ENCODE measurements at places on chromosomes 16 and 17. TPM values are rescaled to one million over a fixed set of nuclear protein-coding genes. Genes with fewer than 3 reads are reported as not detected.

Gene PTGES3L
- total RNA-seq, result 0.95 TPM

Gene SMTNL2
- not detected for total RNA-seq

Gene POLR3K
- total RNA-seq, result 35.3 TPM

Gene SYNGR3
- total RNA-seq, result 50.9 TPM

DNA sequence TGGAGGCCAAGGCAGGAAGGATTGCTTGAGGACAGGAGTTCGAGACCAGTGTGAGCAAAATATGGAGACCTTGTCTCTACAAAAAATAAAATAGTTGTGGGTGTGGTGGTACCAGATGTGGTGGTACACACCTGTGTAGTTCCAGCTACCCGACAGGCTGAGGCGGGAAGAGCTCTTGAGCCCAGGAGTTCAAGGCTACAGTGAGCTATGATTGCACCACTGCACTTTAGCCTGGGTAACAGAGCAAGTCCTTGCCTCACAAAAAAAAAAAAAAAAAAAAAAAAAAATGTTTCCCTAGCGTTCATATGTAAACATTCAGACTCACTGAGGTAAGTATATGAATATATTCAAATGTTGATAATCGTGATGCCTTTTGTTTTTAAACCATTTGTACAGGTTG, 39.5 kb downstream of the CLUH start:
- no peak for DNase-seq

- peak; percentile 21 for DNase-seq
These were observed 17.7 kb upstream of the RMI2 start for GRCh38 chr16:11327277-11328171.

DNA sequence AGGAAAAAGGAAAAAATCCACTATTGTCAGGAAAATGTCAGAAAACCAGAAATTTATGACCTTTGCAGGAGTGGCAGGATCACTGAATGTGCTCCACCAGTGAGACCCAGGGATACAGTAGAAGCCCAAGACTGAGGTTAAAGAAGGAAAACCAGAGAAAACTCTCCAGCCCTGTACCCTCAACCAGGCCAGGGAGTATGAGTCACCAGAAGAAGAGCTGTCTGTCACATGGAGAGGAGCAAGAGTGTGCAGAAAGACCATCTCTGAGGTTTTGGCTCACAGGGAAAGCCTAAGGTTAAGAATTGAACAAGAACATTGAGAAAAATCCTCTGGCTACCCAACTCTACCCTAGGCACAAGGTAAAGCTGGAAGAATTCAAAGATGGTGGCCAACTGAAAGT, 47.6 kb upstream of the MON1B start:
- no peak for DNase-seq

- DNase-seq, result no peak
These were observed 8.4 kb downstream of the MAF start for GRCh38 chr16:79592186-79592585.

- no peak for DNase-seq
These were observed 163.5 kb upstream of the ZNF267 start for GRCh38 chr16:31710134-31710533.

- no peak for DNase-seq
These were observed 671 bp downstream of the CHMP6 start for GRCh38 chr17:80992077-80992947.

DNA sequence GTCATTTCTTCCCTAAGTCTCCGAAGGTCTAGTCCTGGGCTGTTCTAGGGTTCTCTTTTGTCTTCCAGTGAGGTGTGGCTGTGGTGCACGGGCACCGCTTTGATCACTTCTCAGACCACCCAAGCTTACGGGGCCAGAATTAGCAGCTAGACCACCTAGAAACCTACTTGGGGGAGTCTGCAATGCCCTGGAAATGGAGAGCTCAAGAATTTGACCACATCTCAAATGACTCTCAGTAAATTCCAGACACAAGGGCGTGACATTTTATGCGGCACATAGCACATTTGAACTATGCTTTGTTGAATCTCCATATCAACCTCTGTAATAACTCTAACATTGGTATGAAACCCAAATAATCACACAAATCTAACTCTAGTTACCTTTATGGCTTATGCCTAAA, 24.9 kb downstream of the TRIM16 start:
- no peak for DNase-seq

GRCh38 chr17:44122816-44123355, 555 bp downstream of the HDAC5 start:
- peak; percentile 33 for DNase-seq

Data from activated T-cell treated with anti-CD3 and anti-CD28 coated beads, Interleukin-2, amount 50 U/mL, for 72 hours (primary cell).